ENCODE measurements at places on chromosomes 3 and 15.

- DNase-seq: no peak
Measured at GRCh38 chr3:41088882-41089281, 110.4 kb upstream of the CTNNB1 start.

DNA sequence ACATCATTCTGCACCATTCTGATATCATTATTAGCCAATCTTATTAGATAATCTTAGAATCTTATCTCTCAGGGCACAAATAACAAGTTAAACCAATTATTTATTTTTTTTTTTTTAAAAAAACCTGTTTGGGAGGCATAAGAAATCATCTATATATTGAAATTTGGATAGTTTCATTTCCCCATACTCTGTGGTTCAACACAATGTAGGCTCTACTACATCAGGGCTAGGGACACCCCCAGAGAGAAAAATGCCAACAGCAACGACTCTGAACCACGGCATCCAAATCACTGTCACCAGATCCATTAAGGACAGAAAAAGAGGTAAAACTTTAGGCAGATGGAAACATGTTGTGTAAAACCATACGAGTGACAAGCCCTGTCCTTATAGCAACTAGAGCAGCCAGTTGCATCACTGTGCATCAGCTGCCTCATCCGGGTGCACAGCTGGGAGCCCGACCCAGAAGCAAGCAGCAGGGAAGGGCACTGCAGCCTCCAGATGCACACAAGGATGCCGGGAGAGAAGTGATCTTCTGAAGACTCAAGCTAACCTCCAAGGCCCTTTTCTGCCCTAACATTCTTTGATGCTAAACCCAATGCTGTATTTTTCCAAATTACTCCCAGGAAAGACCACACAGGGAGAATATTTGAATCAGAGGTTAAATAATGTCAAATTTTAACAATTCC is 381.1 kb downstream of the CTNNB1 start:
- DNase-seq: no peak

- DNase-seq: no peak
Measured at GRCh38 chr15:62969442-62970089, 73.0 kb upstream of the TPM1 start.

GRCh38 chr3:197068077-197068476 is 38.5 kb upstream of the MELTF start:
- DNase-seq: no peak

GRCh38 chr3:187975561-187976364 is 178.2 kb upstream of the LPP start:
- DNase-seq: no peak

DNA sequence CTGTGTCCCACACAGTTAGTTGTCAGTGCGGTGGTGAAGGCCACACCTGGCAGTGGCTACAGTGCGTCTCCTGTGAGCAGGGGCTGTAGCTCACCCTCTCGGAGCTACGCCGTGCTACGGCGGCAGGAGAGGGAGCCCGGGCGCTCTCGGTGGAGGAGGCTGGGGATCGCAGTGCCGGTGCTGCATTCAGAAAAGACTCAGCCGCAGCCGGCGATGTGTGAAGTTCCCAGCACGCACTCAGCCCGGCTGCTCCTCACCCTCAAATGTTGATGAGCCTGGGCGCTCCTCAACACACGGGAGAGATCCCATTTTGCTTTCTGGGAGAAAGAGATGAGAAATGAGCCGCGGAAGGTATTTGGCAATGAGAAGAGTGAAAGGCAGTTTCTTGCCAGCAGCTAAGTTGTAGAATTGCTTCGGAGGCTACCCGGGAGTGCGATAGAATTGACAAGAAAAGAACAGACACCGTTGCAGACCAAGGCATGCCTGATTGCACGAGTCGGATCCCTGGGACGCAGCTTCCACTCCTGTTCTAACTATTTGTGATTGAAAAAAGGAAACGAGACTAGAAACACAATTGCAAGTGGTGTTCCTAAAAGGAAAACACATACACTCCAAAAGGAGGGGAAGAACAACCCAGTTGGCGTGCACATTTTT is at the start of gene UNC13C:
UNC13C (plus strand) TSS at position 189 of the 654 bp plus-strand sequence. CDS start 34,463 bp downstream, outside the sequence.
- DNase-seq: no peak

GRCh38 chr15:80550908-80551260 is 144.2 kb upstream of the ABHD17C start:
- no peak for DNase-seq

GRCh38 chr3:187063286-187064121 is 75.8 kb downstream of the RPL39L start:
- no peak for DNase-seq

DNA sequence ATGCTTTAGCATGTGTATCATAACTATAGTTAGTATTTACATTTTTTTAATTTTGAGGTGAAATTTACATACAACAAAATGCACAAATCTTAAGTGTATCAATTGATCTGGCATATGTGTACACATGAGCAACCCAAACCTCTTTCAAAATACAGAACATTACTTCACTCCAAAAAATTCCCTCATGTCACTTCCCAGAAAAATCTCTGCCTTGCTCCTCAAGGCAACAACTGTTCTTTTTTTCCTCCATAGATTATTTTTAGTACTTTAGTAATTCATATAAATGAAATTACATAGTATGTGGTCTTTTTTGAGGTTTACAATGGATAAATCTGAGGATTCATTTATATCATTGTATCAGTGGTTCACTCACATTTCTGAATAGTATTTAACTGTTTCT is 84.9 kb downstream of the TRIM42 start:
- DNase-seq: no peak

DNA sequence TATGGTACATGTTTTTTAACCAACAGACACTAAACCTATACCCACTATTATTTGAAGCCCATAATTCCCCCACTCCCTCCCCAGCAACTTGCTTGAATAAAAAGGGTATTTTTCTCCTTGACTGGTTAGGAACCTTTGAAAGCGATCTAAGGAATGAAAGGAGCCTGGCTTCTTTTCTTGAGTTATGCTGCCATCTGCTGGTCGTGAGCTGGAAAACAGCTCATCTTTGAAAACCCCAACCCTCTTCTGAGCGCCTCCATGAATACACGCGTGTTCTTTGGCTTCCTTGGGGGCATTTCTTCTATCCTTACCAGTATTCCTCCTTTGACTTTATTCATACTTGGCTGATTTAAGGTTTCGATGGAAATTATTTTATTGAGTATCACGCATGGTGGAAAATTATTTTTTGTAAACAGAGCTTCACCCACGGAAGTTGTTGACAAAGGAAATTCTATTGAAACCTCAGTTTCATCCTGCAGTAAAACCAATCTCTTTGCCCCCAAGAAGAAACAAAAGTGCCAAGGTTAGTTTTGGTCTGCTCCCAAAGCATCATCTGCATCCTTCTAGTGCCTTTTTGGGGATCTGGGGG is 171.6 kb downstream of the SV2B start:
- DNase-seq: peak; percentile 30

DNA sequence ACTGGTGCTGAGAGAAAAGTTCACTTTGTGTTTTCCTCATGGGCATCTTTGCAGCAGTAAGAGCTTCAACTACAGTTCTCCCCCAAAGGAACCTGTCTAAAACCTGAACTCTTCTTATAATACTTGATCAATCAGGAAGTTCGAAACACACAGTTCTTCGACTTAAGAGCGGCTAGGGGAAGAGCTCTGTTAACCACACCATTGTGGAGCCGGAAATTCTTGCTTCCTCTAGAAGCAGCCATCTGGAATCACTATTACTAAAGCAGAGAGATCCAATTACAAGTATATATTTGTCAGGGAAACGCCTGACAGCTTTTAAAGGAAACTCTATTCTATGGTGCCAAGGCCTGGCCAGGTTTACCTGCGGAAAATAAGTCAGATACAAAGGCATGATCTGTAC is 337.3 kb upstream of the CBLB start:
- peak; percentile 26 for DNase-seq

- DNase-seq: no peak
Measured at GRCh38 chr3:103055021-103055520, 620.3 kb downstream of the ZPLD1 start.

Data from GM04504 (cell line).